ENCODE measurements at places on chromosomes 2 and 18. TPM values are rescaled to one million over a fixed set of nuclear protein-coding genes. Genes with fewer than 3 reads are reported as not detected.

The PPP1R1C gene
- total RNA-seq = 1.7 TPM

DNA sequence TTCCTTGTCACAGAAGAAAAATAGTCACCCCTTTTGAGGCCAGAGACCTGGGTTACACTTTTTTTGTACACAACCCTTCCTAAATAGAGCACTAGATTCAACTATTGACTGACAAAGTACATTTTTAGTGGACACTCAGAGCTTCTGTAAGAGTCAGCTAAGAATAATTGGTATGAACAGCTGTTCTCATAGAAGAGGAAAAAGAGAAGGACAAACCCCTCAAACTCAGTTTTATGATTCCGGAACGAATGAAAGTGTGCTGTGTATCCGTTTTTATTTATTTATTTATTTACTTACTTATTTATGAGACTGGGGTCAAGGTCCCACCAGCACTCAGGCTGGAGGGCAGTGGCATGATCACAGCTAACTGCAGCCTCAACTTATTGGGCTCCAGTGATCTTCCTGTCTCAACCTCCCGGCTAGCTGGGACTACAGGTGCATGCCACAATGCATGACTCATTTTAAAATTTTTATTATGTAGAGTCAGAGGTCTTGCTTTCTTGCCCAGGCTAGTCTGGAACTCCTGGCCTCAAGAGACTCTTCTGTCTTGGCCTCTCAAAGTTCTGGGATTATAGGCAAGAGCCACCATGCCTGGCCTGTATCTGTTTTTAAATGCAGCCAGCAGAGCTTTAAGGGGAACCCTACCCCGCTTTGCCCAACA is 36.0 kb upstream of the FZD5 start:
- no peak for DNase-seq

GRCh38 chr2:177260379-177260778 is 4.1 kb downstream of the NFE2L2 start:
- DNase-seq = no peak

DNA sequence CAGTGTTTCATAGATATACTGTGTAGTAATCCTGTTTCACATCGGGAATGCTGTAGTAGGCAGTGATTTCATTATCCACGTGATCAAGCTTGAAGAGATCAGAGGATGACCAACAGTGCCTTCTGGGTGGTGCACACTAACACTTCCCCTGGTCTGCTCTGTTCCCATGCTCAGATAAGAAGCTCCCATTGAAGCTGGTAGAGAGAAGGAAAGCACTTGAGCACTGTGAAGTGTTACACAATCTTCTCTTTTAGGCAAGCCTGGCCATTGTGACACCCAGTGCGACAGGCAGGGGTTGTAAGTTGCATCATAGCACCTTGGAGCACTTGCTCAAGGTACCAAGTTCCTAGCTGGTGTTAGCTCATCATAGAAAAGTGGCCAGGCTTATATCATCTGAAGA is 30.6 kb upstream of the GPD2 start:
- no peak for DNase-seq
